ENCODE measurements at places on chromosomes 5 and 9.

GRCh38 chr5:92548346-92548745, 1032.7 kb downstream of the NR2F1-AS1 start:
- DNase-seq, result no peak

GRCh38 chr9:120337131-120337530, 242.8 kb downstream of the CDK5RAP2 start:
- no peak for DNase-seq

DNA sequence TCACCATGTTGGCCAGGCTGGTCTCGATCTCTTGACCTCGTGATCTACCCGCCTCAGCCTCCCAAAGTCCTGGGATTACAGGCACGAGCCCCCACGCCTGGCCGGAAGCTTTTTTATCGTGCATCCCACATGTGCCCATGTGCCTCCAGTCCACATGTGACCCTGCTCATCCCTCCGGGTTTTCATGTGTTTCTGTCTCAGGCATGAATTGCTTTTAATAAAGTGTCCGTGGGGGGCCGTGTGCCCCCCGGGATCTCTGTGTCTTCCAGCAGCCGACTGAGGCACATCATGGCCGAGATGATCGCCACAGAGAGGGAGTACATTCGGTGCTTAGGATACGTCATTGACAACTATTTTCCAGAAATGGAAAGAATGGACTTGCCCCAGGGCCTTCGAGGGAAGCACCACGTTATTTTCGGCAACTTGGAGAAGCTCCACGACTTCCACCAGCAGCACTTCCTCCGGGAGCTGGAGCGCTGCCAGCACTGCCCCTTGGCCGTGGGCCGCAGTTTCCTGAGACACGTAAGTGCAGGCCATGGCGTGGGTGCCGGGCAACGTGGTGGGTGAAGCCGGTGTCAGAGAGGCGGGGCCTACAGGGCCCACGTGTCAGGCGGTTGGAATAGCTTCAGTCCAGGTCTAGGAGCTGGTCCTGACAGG, 22.1 kb upstream of the LRRC14B start:
- no peak for DNase-seq

- DNase-seq, result no peak
Observed at GRCh38 chr5:57906671-57907070, 424.1 kb upstream of the ACTBL2 start.

DNA sequence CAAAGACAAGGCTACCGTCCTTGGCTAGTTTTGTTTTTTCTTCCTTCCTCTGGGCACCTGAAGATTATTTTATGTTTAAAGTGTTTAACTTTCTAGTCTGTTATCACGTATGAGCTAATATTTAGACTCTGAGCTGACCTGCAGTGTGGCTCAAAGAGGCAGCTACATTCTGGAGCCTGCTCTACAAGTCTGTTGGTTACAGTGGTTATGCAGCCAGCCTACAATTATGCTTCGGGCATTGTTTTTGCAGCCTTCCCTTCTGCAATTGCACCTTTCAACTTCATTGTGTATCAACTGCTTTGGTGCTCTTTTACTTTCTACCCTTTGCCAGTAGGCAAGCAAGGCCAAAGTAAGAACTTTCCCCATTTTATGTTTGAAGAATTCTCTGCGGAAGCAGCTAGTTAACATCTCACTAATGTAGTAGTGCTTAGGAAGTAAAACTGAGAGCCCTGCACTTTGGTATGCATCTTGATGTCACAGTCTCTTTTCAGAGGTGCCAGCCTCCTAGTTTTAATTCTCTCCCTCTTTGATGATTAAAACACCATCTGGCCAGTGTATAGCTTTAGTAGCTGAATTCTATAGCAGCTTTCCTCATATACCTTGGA, 322.1 kb downstream of the FAM170A start:
- DNase-seq, result no peak

GRCh38 chr9:76135902-76136301, 245.4 kb downstream of the PCSK5 start:
- no peak for DNase-seq

DNA sequence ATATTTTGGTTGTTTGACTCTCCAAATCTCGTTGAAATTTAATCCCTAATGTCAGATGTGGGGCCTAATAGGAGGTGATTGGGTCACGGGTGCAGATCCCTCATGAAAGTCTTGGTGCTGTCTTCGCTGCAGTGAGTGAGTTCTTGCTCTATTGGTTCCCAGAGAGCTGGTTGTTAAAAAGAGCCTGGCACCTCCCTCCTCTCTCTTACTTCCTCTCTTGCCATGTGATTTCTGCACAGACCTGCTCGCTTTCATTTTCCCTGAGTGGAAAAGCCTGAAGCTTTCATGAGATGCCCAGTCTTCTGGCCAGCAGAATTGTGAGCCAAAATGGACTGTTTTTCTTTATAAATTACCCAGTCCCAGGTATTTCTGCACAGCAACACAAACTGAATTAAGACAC, 221.6 kb downstream of the MAT2B start:
- no peak for DNase-seq

GRCh38 chr5:112646139-112646936, 91.3 kb upstream of the APC start:
- no peak for DNase-seq

DNA sequence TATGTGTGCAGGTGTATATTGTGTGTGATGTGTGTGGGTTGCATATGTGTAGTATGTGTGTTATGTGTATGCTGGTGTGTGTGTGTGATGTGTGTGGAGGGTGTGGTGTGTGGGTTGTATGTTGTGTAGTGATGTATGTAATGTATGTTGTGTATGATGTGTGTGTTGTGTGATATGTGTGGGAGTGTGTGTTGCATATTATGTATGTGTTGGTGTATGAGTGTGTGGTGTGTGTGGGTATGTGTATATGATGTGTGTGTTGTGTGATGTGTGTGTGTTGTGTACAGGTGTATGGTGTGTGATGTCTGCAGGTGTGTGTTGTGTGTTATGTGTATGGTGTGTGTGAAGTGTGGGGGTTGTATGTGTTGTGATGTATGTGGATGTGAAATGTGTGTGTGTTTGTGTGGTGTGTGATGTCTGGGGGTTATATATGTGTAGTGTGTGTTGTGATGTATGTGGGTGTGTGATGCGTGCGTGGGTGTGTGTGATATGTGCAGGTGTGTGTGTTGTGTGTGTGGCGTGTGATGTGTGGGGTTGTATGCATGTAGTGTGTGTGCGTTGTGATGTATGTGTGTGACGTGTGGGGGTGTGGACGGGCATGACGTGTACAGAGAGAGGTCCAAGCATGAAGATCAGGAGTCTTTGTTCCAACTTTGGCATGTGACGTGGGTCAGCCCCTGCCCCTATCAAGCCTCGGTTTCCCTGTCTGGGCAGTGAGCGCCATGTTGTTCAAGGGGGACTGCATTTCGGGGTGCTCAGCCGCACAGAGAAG, 8.5 kb upstream of the CRB2 start:
- no peak for DNase-seq

- no peak for DNase-seq
Observed at GRCh38 chr5:123873846-123874245, 361.9 kb downstream of the CSNK1G3 start.

- DNase-seq, result no peak
Observed at GRCh38 chr5:177403792-177404640, 3.6 kb upstream of the PFN3 start.

DNA sequence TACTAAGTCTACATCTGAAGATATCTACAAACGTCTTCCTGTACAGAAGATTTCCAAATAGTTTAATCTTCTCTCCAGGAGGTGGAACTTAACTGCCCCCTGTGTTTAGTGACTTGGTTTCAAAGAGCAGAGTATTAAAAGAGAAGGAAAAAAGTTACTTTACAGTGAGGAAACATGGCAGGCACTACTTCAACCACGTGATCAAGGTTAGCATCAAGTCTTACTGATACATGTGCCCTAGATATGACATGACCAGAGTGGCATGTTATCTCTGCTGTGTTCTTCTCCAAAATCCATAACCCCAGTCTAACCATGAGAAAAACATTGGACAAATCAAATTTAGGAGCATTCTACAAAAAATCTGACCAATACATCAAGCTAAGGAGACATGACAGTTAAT, 125.8 kb downstream of the ADAMTS12 start:
- no peak for DNase-seq

- DNase-seq, result no peak
Observed at GRCh38 chr9:116491219-116491618, 195.9 kb upstream of the TRIM32 start.

- DNase-seq, result no peak
Observed at GRCh38 chr5:43174586-43174985, 17.4 kb upstream of the NIM1K start.

GRCh38 chr5:196350-196749, 5.1 kb downstream of the LRRC14B start:
- DNase-seq, result no peak

DNA sequence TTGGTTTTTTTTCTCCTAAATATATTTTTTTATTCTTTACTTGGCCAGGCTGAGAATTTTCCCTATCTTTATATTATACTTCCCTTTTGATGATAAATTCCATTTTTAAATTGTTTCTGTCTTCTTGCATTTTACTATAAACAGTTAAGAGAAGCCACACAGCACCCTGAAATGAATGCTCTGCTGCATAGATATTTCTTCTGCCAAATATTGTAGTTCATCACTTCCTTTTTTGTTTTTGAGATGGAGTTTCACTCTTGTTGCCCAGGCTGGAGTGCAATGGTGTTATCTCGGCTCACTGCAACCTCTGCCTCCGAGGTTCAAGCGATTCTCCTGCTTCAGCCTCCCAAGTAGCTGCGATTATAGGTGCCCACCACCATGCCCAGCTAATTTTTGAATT, 8.5 kb upstream of the INIP start:
- DNase-seq, result no peak

DNA sequence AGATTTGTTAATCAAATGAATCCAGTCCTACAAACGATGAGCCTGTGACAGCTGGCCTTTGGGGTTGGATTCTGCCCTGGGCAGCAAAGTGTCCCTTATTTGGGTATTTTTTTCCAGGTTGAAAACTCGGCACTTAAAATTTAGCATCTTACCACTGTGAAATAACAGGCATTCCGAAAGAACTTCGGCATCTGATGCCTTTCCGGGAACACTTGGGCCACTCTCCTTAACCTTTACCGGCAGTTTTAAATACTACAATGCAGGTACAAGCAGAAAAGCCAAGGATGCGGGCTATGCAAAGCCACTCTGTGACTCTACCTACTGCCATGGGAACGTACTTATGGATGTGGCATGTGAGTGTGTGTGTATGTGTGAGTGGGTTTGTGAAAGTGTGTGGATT, 1.0 kb upstream of the RASGRF2 start:
- no peak for DNase-seq

DNA sequence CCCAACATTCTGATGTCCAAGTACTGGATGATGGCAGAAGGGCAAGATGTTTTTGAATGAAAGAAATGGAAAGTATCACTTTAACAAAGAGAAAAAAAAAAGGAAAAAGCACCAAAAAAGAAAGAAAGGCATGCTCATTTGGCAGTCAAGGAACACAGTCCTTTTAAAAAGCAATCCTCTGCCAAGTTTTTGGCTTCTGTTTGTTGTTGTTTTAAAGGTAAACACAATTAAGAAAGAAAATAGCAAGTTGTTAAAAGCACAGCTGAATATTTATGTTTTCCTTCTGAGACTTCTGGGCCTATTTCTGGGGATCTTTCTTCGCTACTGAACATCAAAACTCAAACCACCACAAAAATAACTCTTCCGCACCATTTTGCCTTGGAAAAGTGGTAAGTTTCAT, 162.1 kb downstream of the TRPM3 start:
- DNase-seq, result no peak

- no peak for DNase-seq
Observed at GRCh38 chr5:160445132-160445531, 23.5 kb downstream of the PTTG1 start.

DNA sequence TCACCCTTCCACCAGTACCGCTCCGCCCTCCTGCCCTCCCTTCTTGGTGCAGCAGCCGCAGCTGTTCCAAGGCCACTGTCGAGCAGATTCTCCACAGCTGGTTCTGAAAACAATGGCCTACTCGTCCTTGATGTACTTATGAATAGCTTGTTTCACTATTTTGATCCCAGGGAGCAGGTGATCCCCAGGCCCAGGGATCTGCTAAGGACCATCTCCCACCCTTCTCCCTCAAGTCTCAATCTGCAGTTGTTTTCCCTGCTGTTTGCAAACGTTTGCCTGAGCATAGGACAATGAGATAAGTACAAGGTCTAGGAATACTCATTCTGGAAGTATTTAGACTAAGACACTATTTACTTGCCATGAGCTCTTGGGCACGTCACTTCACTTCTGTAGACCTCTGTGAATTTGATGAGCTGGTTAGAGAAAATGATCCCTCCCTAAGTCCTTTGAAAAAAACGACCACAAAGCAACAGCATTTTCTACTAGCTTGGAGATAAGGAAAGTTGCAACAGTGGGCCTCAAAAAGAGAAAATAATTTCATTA, 1.8 kb downstream of the LURAP1L start:
- no peak for DNase-seq

GRCh38 chr9:138007918-138008841, 130.6 kb downstream of the CACNA1B start:
- DNase-seq, result no peak

All from iPS DF 19.7 (cell line).